Thoracic aorta (tissue), 2 donors: ENCODE measurements at places on chromosomes 1 and 21.
A peak's percentile ranks its signal among the peaks of the same experiment; 100 is the strongest.

DNA sequence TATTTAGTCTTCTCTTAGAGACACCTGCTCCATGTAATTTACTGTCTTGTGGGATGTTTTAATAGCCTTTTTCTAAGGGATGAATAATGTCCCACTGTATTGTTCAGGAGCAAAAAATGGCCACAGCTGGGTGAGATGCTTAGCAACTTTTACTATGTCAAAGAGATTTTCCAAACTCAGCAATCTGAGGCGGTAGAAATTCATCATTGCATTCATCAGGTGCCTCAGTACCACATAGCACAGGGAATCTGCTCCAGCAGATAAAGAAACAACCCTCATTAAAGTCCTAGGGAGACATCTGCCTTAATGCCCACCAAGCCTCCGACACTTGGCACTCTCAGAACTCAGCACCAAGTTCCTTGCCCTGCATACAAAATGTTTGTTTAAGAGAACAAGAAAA is 266.9 kb downstream of the SIPA1L2 start:
- no peak for DNase-seq
- H3K4me3 ChIP-seq = no peak overlapping the region
- no peaks in the 10 kb centered on the region for H3K27me3 ChIP-seq
- H3K4me1 ChIP-seq = no peaks in the 10 kb centered on the region
- H3K27ac ChIP-seq = no peak overlapping the region

- H3K27ac ChIP-seq = no peak overlapping the region
- H3K27me3 ChIP-seq = no peaks in the 10 kb centered on the region
- peaks cover 56% of the 10 kb centered on the region for H3K36me3 ChIP-seq
- H3K4me3 ChIP-seq = no peak overlapping the region
- no peak for DNase-seq
These were observed 37.0 kb downstream of the PCSK9 start for GRCh38 chr1:55076356-55076755.

- H3K36me3 ChIP-seq = no peaks in the 10 kb centered on the region
- H3K27ac ChIP-seq = no peak overlapping the region
- H3K4me1 ChIP-seq = no peaks in the 10 kb centered on the region
- no peak for DNase-seq
These were observed 57.8 kb downstream of the SIK1 start for GRCh38 chr21:43369124-43369523.

- no peak for DNase-seq
- H3K27me3 ChIP-seq = no peaks in the 10 kb centered on the region
- H3K27ac ChIP-seq = peak overlapping the region; percentile 94
- no peaks in the 10 kb centered on the region for H3K36me3 ChIP-seq
- peaks cover 19% of the 10 kb centered on the region for H3K4me1 ChIP-seq
- peak overlapping the region; percentile 85 for H3K4me3 ChIP-seq
These were observed 724 bp downstream of the ST7L start for GRCh38 chr1:112618114-112618720.

DNA sequence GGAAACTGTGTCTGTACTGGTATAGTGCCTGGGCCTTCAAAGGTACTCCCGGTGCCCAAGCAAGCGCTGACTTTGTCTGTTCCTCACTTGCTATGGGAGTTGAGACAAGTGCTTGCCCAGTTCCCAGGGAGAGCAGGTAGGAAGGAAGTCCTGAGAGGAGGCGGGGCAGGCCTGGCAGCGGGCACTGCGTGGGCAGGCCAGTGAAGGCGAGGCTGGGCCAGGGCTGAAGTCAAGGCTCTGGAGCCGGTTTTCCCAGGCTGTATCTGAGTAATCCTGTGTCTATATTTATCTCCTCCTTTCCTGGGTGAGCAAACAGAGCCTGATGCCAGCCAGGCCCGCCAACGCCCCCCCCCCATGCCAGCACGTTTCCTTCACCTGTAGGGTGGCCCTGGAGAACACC is 15.9 kb upstream of the EDN2 start:
- DNase-seq = peak; percentile 47
- H3K36me3 ChIP-seq = no peaks in the 10 kb centered on the region
- H3K4me1 ChIP-seq = peaks cover 69% of the 10 kb centered on the region

DNA sequence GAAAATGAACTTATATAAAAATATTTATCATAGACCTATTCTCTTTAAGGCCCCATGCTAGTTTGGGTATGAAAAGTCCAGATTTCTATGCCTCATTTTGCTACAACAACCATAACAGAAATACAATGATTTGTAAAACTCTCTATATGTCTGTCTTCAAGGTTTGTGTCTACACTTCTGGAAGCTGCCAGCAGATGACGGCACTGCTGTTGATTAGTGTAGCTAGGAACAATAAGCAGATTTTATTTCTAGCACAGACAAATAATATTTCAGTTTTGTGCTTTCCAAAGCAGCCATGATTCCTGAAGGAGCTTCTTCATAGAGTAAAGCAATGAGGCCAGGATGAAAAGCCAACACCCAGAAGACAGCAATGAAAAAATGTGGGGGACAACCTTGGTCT is 779.6 kb upstream of the ADGRL2 start:
- H3K27me3 ChIP-seq = no peaks in the 10 kb centered on the region
- DNase-seq = no peak
- H3K4me1 ChIP-seq = peaks cover 7% of the 10 kb centered on the region
- H3K4me3 ChIP-seq = no peak overlapping the region

GRCh38 chr1:76293831-76294230 is 219.3 kb downstream of the ST6GALNAC3 start:
- DNase-seq = no peak
- H3K27me3 ChIP-seq = no peaks in the 10 kb centered on the region
- H3K4me3 ChIP-seq = no peak overlapping the region
